Bone marrow (tissue), 2 donors: ENCODE measurements at places on chromosomes 2 and 18.

DNA sequence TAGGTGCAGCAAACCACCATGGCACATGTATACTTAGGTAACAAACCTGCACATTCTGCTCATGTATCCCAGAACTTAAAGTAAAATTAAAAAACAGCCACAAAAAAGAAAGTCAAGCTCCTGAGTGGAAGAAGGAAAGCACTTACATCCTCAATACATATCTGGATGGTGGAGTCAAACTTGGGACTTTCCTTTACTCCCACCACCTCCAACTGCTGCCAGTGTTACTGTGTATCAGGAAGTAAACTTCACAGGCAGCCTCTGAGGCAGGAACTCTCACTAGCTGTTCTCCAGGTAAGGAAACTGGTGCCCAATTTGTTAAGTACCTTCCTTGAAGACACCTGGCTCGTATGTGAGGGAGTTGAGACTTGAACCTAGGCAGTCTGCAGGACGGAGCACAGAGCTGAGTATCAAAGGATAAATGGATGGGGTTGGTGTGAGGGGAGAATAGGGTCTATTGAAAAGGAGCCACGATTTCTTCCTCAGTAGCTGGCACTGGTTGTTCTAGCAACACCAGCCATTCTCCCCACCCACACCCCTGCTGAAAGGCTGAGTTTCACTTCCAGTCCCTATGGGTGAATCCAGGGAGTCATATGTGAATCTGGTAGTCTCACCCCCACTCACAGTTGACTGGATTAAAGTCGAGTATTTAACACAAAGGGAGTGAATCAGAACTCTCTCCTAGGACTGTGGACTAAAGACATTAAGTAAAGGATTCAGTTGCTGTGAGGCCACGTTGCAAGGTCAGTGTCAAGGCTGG, 50.0 kb upstream of the GPR39 start:
- no peak for DNase-seq

GRCh38 chr18:24976502-24976901, 375.5 kb downstream of the ZNF521 start:
- DNase-seq = no peak

GRCh38 chr18:68532328-68532885, 182.5 kb downstream of the TMX3 start:
- DNase-seq = no peak

DNA sequence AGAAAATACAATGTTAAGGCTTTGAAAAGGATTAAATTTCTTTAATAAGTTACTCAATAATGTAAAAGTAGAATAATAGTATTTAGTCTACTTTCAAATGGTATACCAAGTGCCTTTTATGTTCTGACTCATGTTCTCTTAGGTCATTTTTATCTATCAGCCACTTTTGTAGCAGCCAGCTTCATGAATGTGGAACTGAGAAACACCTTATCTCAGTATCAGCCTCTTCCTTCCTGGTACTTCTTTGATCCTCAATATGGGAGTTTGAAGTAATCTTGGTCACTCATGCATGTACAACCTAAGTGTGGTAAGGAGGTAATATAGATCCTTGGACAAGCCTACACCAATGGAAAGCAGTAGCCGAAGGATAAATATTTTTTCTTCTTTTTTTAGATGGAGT, 180.4 kb upstream of the NRXN1 start:
- no peak for DNase-seq

DNA sequence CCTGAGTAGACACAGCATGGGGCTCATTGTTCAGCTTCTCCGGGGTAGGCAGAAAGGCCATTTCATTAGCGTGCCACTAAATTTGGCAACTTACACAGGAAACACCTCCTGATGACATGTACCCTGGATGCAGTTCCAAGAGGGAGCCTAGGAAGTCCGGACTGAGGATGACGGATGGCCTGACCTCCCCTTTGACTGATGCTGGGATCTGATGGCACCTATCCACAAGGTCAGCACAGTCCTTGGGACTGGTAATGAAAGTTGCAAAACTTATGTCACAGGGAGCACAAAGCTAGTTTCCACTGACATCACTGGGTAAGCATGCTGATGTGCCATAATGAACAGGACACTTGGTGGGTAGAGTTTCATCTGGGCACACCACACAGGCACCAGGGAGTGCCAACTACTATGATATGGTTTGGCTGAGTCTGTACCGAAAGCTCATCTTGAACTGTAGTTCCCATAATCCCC, 126.7 kb upstream of the ARL4C start:
- no peak for DNase-seq

DNA sequence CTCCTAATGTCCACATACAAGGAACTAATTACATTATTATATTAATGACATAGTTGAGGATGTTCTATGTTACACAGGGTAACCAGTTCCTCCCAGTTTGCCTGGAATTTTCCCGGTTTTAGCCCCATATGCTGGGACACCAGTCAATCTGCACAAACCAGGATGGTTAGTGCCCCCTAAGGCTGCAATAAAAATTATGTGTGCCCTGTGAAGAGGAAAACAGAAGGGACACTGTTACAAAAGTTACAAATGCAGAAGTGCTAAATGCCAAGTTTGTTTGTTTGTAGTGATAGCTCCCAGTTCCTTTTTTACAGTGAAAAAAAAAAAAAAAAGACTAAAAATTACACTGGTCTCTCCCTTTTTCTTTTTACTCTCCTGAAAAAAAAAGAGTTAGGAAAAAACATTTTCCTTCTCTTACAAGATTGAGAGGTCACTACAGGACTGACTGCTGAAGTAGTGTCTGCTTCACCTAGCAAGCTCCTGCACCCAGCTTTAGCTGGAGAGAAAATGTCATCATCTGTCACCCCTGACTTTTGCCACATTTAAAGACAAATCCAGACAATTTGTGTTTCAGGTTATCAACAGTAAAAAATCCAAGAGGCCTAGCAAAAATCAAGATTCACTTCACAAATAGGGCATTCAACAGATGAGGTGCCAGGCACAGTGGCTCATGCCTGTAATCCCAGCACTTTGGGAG, 3.2 kb downstream of the ANKRD44 start:
- DNase-seq = peak; percentile 83
